ENCODE measurements at places on chromosomes 11 and 22. TPM values are rescaled to one million over a fixed set of nuclear protein-coding genes. Genes with fewer than 3 reads are reported as not detected.

GAL gene
- polyA plus RNA-seq = 0.65 TPM

MRGPRF gene
- 23.2 TPM for polyA plus RNA-seq

SIK2 gene
- polyA plus RNA-seq = 18.7 TPM

MLC1 gene
- 1.1 TPM for polyA plus RNA-seq

CLMP gene
- 30.3 TPM for polyA plus RNA-seq

GRIA4 gene
- 0.99 TPM for polyA plus RNA-seq

EMID1 gene
- polyA plus RNA-seq = 97.2 TPM

CRY2 gene
- polyA plus RNA-seq = 34.1 TPM

GAB4 gene
- not detected for polyA plus RNA-seq

TRIM21 gene
- polyA plus RNA-seq = 26.3 TPM

KCTD14 gene
- polyA plus RNA-seq = 11.7 TPM

ZW10 gene
- 25.1 TPM for polyA plus RNA-seq

BCR gene
- polyA plus RNA-seq = 49.3 TPM

APOL4 gene
- polyA plus RNA-seq = 9.1 TPM

JAML gene
- polyA plus RNA-seq = 2.2 TPM

RAB36 gene
- polyA plus RNA-seq = 21.0 TPM

ZBTB44 gene
- polyA plus RNA-seq = 45.0 TPM

TEX12 gene
- 0.18 TPM for polyA plus RNA-seq

CHRM1 gene
- polyA plus RNA-seq = 0.05 TPM

TESMIN gene
- 15.2 TPM for polyA plus RNA-seq

RPL3 gene
- polyA plus RNA-seq = 3,198 TPM

Measured in left renal cortex interstitium (tissue), 4 donors.